Stimulated activated CD8-positive, alpha-beta memory T cell treated with anti-CD3 and anti-CD28 coated beads, Interleukin-7, amount 100 ng/mL, for 24 hours (primary cell): ENCODE measurements at places on chromosomes 5 and 9.

DNA sequence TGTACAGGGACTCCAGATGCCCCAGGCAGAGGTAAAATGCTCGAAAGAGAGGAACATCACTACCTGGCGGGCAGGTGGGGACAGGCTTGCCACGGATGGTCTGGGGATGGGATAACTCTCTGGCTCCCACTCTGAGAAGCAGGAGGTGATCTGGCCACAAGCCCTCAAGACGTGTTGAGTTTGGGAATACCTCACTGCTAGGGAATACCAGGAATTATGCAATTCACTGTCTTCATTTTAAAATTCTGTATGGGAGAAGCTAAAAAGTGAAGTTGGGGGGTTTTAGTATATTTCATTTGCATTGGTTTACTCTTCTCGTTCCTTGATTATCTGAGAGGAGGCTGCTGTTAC, 510.4 kb downstream of the CCDC171 start:
- no peak for DNase-seq

GRCh38 chr5:54062958-54063357, 247.4 kb downstream of the ARL15 start:
- DNase-seq = no peak

DNA sequence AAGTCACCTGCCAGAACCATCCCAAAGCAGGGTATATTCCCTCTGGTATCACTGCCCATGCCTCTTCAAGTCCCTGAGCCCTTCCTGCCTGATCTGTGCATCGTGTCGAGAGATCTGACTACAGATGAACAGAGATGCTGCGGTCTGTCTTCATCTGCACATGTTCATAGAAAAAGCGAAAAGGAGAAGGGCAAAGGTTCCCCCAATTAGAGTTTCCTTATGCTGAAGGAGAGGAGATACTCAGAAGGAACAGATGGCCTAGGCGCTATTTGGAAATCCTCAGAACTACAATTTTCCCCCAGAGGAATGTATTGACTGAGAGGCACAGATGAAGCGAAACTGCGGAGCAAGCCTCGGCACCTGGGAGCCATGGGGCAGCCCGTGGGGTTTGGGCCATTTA, 170.9 kb downstream of the SEC61B start:
- no peak for DNase-seq

- no peak for DNase-seq
Measured at GRCh38 chr9:125994066-125994943, 247.1 kb downstream of the PBX3 start.
